CD8-positive, alpha-beta memory T cell (primary cell): ENCODE measurements at places on chromosomes 11 and 22.

GRCh38 chr11:68382358-68382998 is 70.1 kb downstream of the LRP5 start:
- DNase-seq, result no peak

GRCh38 chr11:66909181-66909580 is 49.0 kb downstream of the PC start:
- no peak for DNase-seq

GRCh38 chr22:26115266-26115665 is 54.0 kb upstream of the SEZ6L start:
- no peak for DNase-seq

- DNase-seq, result no peak
These were observed 57.8 kb upstream of the TCF20 start for GRCh38 chr22:42328130-42328783.

GRCh38 chr11:119320776-119321524 is 4.0 kb upstream of the MCAM start:
- DNase-seq, result peak; percentile 31

DNA sequence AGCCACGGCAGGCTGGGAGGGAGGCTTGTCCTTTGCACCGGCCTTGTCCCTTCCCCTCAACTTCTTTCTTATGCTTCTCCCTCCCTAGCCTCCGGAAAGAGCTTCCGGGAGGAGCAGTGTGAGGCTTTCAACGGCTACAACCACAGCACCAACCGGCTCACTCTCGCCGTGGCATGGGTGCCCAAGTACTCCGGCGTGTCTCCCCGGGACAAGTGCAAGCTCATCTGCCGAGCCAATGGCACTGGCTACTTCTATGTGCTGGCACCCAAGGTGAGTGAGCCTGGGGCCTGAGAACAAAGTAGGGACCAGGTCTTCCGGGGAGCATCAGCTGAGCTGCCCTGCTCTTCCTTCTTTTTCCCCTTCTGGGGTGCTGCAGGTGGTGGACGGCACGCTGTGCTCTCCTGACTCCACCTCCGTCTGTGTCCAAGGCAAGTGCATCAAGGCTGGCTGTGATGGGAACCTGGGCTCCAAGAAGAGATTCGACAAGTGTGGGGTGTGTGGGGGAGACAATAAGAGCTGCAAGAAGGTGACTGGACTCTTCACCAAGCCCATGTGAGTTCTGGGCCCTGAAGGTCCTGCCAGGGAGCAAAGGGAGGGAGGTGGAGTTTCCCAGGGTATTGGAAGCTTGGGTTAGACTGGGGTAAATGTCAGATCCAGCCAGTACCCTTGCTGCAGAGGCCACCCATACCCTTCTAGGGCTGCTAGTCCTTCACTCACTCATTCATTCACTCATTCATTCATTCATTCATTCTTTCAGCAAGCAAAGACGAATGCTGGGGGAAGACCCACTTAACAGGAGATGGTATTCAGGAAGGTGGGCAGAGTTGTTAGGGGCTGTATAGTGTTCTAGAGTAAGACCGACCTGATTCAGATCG is 22.6 kb downstream of the ADAMTS15 start:
- DNase-seq, result no peak

DNA sequence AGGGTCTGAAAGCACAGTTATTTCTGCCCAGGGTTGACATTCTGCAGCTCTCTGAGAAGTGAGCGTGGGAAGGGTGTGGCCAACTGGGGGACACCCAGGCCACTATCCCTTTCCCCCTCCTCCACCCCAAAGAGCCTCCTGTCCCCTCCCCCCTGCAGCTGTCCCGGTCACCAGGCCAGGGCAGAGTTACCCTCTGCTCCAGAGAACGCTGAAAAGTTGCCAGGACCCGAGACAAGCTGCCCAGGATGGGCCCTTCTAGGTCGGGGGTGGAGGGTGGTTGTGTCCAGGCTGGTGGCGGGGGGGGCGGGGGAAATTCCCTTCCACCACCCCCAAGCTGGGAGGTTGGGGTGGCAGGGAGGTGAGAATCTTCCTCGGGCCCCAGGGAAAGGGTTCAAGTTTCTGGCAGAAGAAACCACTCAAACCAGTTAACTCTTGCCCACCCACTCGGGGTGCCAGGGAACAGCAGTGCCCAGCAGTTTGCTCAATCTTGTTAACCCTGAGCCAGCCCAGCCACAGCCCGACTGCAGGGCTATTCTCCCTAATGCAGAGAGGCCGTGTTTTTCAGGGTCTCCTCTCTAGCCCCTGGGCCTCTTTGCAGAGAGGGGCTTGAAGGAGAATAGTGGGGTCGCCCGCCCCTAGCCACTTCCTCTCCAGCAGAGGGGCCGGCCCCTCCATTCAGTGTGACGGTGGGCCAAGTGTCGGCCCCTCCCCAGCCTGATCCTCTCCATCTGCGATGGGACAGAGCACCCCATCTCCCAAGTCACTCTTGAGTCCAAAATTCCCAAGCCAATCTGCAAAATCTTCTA is 697 bp downstream of the LGALS1 start:
- DNase-seq, result no peak

GRCh38 chr11:133650082-133650481 is 117.8 kb upstream of the OPCML start:
- no peak for DNase-seq

- DNase-seq, result peak; percentile 89
These were observed 91.8 kb upstream of the CD44 start for GRCh38 chr11:35047179-35047578.

DNA sequence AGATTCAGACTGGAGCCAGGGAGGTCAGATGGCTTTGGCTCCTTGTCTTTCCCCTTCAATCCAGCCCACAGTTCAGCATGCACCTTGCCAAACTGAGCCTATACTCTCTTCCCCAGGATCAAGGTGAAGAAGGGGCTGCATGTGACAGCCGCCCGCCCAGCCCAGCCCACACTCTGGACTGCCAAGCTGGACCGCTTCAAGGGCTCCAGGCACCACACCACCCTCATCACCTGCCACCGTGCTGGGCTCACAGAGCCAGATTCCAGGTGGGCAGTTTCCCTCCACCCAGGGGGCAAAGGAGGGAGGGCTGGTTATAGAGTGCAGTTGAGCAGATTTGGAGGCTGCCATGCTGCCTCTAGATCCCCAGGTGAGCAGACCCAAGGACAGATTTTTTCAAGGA is 6.1 kb downstream of the TMEM132A start:
- no peak for DNase-seq

DNA sequence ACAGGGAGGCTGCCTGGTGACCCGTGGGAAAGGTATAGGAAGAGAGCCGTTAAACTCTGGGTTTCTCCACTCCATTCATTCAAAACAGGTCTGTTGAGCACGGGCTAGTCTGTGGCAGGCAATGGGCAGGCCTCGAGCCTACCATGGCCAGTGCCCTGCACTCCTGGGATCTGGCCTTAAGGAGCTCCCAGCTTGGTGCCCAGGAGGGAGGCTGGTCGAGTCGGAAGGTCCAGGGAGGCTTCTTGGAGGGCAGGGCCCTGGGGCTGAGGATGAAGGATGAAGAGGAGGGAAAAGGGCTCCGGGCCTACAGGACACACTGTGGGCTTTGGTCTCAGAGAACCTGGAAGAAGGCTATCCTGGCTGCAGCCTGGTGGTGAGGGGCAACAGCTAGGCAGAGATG is 41.9 kb upstream of the MN1 start:
- DNase-seq, result no peak

GRCh38 chr22:46827136-46827780 is 64.8 kb downstream of the TBC1D22A start:
- no peak for DNase-seq

- DNase-seq, result no peak
These were observed 3.7 kb upstream of the MUC5AC start for GRCh38 chr11:1153951-1154493.
